NCI-H1105 treated with DMSO at 0.1 percent for 48 hours (cell line): ENCODE measurements at places on chromosomes 4 and X.

DNA sequence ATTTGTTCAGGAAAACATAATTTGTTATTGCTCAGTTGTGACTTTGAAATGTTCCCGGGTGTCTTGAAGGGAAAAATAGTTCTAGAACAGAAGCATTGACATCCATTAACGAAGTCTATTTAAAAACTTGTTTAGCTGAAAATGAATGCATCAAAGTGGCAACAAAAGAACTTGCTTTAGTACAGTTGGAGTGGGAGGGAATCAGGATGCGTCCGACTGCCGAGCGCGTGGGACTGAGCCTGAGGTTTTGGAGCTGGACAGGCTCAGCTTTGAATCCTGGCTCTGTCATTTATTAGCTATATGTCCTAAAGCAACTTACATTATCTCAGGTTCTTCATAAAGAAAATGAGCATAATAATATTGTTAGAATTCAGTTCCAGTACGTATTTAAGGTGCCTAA is 9.0 kb upstream of the ERVMER34-1 start:
- DNase-seq, result no peak

- no peak for DNase-seq
These were observed 1.7 kb upstream of the RRAGB start for GRCh38 chrX:55715847-55716246.

GRCh38 chrX:120144178-120144844 is 14.1 kb upstream of the RHOXF2 start:
- no peak for DNase-seq

GRCh38 chr4:82430964-82431745 is 765 bp downstream of the ENOPH1 start:
- DNase-seq, result peak; percentile 45

DNA sequence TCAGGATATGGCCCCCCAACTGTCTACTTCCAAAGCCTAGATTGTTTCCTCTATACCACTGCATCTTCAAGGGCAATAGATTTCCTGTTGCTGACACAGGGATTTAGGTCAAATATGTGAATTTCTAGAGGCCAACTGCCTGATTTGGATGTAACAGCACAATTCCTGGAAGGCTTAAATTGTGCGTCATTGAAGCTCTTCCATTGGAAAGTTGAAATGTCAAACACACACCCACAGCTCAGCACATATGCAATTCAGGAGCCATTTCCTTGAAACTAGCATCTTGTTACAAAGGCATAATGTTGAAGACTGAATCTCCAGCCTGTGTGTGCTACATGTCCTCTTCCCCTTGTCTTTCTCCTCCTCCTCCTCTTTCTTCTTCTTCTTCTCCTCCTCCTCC is 158.6 kb downstream of the STK32B start:
- DNase-seq, result no peak

GRCh38 chr4:177546745-177547144 is 104.5 kb upstream of the AGA start:
- DNase-seq, result no peak

GRCh38 chrX:10467793-10468192 is 152.6 kb downstream of the MID1 start:
- DNase-seq, result no peak

- no peak for DNase-seq
These were observed 149.3 kb downstream of the ARHGEF9 start for GRCh38 chrX:63635750-63636149.

- no peak for DNase-seq
These were observed 15.2 kb upstream of the CXCL2 start for GRCh38 chr4:74114234-74114633.

DNA sequence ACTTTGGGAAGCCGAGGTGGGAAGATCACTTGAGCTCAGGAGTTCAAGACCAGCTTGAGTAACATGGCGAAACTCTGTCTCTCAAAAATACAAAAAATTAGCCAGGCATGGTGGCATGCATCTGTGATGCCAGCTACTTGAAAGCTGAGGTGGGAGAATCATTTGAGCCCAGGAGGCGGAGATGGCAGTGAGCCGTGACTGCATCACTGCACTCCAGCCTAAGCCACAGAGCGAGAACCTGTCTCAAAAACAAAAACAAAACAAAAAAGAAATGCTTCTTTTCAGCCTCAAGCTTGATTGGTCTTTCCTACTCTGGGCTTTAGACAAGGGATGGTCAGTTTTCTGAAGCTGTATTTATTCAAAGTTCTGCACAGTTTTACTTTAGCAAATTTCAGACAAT is 15.8 kb upstream of the DHRSX start:
- DNase-seq, result no peak

DNA sequence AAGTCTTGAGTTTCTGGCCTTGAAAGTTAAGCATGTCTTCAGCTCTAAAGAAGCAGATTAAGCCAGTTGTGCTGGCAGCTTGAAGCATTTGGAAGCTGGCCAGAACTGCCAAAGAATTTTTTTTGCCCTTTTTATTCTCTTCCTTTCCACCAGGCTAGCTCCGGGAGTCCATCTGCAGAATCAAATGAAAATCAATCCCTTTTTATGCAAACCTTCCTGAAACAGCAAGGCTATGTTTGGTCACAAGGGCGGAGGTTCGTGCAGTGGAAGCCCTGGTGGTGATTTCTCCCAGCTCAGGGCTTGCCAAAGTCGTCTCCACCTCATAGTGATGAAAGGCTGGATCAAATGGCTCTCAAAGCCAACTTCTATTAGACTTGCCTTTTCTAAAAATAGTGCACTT is 21.6 kb upstream of the C4orf54 start:
- peak; percentile 6 for DNase-seq
